ENCODE measurements at places on chromosomes 12 and 14.

- DNase-seq: no peak
Measured at GRCh38 chr12:50745861-50746260, 18.0 kb upstream of the ATF1 start.

- no peak for DNase-seq
Measured at GRCh38 chr12:78457938-78458337, 406.6 kb upstream of the SYT1 start.

GRCh38 chr14:75295491-75296345 is 17.1 kb downstream of the FOS start:
- peak; percentile 79 for DNase-seq

GRCh38 chr14:76113691-76114090 is 38.0 kb upstream of the GPATCH2L start:
- no peak for DNase-seq

DNA sequence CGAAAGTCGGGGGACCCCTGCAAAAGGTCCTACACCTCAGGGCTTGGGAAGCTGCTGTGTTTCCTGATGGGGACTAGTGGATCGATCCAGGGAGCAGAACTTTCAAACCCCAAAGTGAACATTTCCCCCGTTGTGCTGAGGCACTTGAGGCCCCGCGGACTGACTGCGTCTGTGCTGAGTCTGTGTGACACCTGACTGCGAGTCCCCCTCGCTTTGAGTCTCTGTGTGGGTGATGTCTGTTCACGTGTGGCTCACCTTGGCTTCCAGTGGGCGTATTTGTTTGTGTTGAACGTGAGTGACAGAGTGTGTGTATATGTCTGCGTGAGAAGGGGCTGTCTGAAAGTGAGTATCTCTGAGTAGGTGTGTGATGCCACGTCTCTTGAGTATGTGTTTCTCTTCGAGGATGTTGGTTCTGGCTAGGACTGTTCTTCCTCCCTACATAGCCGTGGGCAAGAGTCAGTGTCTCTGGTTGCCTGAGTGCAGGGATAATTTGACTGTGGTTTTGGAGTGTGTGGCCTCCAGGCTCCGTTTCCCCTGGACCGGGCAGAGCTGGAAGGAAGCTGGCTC is 1.3 kb downstream of the TEAD4 start:
- no peak for DNase-seq

DNA sequence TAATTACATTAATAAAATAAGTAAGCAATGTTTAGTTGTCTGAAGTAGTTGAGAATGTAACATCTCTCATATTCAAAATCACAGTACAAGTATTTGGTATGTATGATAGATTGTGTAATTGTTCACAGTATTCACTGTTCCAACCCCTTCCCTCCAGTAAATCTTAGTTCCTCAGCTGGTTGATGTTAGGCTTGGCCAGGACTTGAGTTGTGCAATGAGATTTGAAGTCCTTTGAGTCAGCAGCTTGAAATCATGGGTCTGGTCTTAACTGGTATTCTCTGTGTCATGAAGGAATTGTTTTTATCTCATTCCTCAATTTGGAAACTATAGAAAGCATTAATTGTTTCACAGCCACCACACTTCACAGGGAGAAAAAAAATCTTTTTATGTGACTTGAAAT is 477.1 kb downstream of the FSCB start:
- DNase-seq: no peak

- DNase-seq: no peak
Measured at GRCh38 chr12:19196959-19197630, 67.6 kb downstream of the PLEKHA5 start.

- peak; percentile 34 for DNase-seq
Measured at GRCh38 chr12:54262403-54262925, 17.5 kb downstream of the CBX5 start.

- no peak for DNase-seq
Measured at GRCh38 chr14:34235643-34236300, 226.3 kb downstream of the SPTSSA start.

GRCh38 chr12:65055859-65056258 is 65.2 kb downstream of the WIF1 start:
- no peak for DNase-seq

GRCh38 chr14:68379510-68380328 is 413.1 kb downstream of the ZFP36L1 start:
- peak; percentile 41 for DNase-seq

GRCh38 chr12:3049611-3050249 is 27.4 kb upstream of the TSPAN9 start:
- DNase-seq: no peak

GRCh38 chr12:90829044-90829443 is 125.9 kb downstream of the CCER1 start:
- no peak for DNase-seq

DNA sequence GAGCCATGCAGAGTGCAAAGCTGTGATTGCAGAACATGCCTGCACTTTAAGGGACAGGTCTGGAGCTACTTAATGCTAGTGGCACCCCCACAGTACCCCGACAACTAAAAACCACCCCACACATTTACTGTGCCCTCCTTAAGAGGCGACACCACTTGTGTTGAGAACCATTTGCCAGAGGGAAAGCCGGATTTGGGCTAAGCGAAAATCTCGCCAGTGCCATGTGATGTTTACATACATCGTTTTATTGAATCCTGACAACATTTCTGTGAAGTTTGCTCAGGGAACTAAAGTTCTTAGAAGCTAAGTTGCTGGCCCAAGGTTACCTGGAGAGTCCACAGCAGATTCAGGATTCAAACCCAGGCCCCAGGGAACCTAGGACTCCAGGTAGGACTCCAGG is 119.0 kb upstream of the FKBP4 start:
- no peak for DNase-seq

DNA sequence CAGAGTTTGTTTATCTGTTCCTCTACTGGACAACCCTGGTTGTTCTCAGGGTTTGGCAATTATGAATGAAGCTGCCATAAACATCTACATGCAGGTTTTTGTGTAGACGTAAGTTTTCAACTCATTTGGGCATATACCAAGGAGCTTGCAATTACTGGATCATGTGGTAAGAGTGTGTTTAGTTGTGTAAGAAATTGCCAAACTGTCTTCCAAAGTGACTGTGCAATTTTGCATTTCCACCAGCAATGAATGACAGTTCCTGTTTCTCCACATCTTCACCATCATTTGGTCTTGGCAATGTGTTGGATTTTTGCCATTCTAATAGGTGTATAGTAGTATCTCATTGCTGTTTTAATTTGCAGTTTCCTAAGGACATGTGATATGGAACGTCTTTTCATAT is 39.8 kb upstream of the FBXO33 start:
- DNase-seq: no peak

GRCh38 chr14:89720741-89721729 is 233.5 kb downstream of the EFCAB11 start:
- no peak for DNase-seq

- no peak for DNase-seq
Measured at GRCh38 chr12:69342421-69342820, 5.8 kb upstream of the LYZ start.

GRCh38 chr12:98179151-98179550 is 336.2 kb upstream of the TMPO start:
- no peak for DNase-seq

- no peak for DNase-seq
Measured at GRCh38 chr14:103206836-103207387, 83.7 kb downstream of the TNFAIP2 start.

DNA sequence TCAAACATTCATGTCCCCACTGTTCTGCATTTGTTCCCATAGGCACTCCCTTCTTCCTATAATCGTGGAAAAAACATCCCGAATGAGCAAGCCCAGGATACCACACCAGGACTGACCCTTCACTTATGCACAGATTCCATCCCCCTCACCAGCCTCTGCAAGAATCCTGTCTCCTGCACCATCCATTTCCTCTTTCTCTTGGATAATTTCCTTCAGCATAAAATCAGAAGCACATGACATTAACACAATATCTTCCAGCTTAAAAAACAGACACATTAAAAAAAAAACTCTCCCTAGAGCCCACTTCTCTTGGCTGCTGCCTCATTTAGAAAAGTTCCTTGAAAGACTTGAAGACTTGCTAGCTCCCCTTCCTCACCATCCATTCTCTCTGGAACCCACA is 120.9 kb upstream of the CPSF6 start:
- DNase-seq: no peak

GRCh38 chr12:120093336-120093591 is 23.3 kb downstream of the RAB35 start:
- no peak for DNase-seq

DNA sequence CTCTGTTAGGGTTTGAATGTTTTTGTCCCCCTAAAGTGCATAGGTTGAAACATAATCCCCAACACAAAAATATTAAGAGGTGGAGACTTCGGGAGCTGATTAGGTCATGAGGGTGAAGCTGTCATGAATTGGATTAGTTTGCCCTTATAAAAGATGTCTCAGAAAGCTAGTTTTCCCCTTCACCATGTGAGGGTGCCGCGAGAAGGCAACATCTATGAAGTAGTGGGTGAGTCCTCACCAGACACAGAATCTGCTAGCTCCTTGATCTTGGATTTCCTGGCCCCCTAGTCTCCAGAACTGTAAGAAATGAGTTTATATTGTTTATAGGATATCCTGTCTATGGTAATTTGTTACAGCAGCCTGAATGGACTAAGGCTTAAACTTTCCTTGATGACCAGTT is 301.5 kb upstream of the ATP2B1 start:
- DNase-seq: no peak

- no peak for DNase-seq
Measured at GRCh38 chr12:116595186-116595585, 36.0 kb downstream of the MAP1LC3B2 start.

GRCh38 chr12:42696406-42697149 is 107.0 kb upstream of the PRICKLE1 start:
- DNase-seq: no peak

GRCh38 chr12:78530100-78530765 is 334.3 kb upstream of the SYT1 start:
- no peak for DNase-seq

DNA sequence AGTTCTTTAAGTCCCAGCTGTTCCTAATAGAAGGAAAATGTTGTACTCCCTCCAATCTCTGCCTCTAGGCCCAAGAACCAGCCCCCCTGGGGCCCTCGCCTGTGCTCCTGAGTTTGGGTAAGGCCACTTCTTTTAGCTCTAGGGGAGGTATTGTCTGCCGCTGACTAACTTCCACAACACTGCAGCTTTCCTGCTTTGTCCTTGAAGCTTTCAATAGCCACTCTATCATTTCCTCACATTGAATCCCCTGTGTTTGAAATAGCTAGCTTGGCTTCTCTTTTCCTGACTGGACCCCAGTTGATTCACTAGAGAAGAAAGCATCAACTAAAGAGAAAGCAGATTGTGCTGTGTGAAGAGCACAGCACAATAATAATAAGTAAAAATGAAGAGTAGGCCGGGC is 28.8 kb downstream of the KRT80 start:
- no peak for DNase-seq

GRCh38 chr12:53232646-53233461 is 845 bp upstream of the RARG start:
- peak; percentile 35 for DNase-seq

GRCh38 chr12:122747224-122748135 is 5.1 kb upstream of the DENR start:
- no peak for DNase-seq

GRCh38 chr12:128339631-128340030 is 72.7 kb downstream of the TMEM132C start:
- no peak for DNase-seq

GRCh38 chr12:31479516-31480210 is 111.3 kb downstream of the DENND5B start:
- DNase-seq: no peak

GRCh38 chr12:13788626-13789025 is 192.8 kb downstream of the GRIN2B start:
- no peak for DNase-seq

DNA sequence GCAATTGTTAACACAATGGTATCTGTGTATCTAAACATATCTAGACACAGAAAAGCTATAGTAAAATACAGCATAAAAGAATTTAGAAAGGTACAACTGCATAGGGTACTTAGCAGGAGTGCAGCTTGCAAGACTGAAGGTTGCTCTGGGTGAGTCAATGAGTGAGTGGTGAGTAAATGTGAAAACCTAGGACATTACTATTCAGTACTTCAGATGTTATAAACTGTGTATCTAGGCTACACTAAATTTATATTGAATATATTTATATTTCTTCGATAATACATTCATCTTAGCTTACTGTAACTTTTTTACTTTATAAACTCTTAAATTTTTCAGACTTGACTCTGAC is 409.0 kb upstream of the DCN start:
- DNase-seq: no peak
